Stimulated activated CD4-positive, alpha-beta T cell treated with anti-CD3 and anti-CD28 coated beads, Interleukin-1b, Interleukin-23, amount 100 ng/mL, for 1 hour (primary cell): ENCODE measurements at places on chromosomes 11 and 22.

GRCh38 chr11:84437071-84437980 is 1151.2 kb upstream of the CCDC90B start:
- no peak for DNase-seq

DNA sequence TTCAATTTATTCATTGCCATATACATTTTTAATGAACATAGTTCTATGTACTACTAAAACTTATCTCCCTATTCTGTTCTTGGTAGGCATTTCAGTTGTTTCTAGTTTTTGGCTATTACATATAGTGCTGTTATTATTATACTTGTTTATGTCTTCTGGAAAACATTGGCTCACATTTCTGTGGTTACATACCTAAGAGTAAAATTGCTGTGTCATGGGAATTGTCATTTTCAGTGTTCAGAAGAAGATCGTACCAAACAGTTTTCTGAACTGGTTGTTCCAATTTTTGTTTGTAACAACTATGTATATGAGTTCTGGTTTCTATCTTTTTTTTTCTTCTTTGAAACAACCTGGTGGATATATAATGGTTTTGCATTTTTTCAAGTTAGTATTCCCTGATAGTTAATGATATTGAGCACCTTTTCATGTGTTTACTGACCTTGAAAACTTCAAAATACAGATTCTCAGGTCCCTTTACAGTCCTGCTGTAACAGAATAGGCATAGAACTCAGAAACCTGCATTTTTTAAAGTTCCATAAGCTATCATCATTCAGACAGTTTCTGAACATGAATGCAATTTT is 230.7 kb downstream of the JRKL start:
- DNase-seq: no peak

DNA sequence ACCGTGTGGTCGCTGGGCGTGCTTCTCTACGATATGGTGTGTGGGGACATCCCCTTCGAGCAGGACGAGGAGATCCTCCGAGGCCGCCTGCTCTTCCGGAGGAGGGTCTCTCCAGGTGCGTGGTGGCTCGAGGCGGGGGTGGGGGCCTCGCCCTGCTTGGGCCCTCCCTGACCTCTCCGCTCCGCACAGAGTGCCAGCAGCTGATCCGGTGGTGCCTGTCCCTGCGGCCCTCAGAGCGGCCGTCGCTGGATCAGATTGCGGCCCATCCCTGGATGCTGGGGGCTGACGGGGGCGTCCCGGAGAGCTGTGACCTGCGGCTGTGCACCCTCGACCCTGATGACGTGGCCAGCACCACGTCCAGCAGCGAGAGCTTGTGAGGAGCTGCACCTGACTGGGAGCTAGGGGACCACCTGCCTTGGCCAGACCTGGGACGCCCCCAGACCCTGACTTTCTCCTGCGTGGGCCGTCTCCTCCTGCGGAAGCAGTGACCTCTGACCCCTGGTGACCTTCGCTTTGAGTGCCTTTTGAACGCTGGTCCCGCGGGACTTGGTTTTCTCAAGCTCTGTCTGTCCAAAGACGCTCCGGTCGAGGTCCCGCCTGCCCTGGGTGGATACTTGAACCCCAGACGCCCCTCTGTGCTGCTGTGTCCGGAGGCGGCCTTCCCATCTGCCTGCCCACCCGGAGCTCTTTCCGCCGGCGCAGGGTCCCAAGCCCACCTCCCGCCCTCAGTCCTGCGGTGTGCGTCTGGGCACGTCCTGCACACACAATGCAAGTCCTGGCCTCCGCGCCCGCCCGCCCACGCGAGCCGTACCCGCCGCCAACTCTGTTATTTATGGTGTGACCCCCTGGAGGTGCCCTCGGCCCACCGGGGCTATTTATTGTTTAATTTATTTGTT is 2.4 kb downstream of the PIM3 start:
- no peak for DNase-seq

DNA sequence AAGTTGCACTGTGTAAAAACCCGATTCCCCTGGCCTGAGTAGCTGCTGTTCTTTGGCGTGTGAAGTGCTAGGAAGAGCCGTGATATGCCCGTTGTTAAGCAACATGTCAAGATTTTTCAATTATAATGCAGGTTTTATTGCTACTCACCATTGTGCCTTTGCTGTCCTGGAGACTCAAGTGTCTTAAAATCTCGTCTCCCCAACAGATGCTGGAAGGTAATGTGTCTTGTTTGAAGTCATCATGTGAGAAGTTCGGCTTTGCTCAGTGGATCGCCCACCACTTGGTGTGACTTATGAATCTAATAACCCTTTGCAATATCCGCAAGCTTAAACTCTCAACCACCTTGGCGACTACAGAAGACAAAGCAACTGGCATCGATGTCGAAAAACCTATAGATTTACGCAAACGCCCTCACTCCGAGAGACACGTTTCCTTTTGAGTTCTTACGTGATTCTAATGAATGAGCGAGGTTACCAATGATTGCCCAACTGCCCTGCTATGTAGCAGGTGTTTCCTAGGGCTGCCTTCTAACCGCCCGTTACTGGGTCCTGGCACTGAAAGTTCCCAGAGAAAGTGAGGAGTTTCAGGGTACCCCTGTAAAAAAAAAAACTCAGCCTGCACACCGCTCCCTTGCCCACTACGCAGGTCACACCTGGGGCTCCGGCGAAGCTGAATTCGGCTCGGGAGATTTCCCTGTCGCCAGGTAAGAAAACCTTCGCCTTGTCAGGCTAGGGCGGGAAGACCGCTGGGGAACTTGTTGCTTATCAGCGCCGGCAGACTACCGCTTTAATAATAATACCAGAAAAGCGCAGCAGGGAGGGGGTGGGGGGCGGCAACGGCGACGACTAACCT is 21.2 kb upstream of the BDNF start:
- DNase-seq: no peak

DNA sequence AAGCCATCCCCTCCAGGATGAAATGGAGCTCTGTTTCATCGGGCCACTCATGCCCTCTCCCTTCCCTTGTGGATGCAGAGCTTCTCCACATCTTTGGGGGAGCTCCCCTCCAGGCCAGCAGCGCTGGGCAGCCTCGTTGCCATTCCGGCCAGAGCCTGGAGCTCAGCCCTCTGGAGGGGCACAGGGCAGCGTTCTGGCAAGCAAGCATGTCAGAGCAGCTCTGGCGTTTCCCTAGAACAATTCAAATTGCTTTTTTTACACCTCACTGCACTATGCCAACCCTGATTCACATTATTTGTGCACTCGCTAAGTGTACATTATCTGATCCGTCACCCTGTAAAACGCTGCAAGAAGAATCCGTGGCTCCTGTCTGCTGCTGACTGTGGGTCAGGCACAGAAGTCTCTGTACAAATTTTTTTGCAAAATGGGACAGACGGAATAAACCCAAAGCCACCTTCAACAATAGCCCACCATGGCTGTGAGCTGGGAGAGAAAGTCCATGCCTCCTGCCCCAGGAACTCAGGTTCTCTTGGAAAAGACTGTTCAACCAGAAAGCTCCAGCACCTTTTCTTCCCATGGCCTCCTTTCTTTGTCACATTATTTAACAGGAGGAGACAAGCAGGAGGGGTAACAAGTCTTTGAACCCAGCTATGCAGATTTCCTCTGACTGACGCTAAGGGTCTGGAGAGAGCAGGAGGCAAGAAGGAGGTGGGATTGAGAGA is 139.5 kb upstream of the CADM1 start:
- no peak for DNase-seq

- peak; percentile 8 for DNase-seq
Measured at GRCh38 chr11:129992161-129992944, 10.3 kb downstream of the PRDM10 start.

DNA sequence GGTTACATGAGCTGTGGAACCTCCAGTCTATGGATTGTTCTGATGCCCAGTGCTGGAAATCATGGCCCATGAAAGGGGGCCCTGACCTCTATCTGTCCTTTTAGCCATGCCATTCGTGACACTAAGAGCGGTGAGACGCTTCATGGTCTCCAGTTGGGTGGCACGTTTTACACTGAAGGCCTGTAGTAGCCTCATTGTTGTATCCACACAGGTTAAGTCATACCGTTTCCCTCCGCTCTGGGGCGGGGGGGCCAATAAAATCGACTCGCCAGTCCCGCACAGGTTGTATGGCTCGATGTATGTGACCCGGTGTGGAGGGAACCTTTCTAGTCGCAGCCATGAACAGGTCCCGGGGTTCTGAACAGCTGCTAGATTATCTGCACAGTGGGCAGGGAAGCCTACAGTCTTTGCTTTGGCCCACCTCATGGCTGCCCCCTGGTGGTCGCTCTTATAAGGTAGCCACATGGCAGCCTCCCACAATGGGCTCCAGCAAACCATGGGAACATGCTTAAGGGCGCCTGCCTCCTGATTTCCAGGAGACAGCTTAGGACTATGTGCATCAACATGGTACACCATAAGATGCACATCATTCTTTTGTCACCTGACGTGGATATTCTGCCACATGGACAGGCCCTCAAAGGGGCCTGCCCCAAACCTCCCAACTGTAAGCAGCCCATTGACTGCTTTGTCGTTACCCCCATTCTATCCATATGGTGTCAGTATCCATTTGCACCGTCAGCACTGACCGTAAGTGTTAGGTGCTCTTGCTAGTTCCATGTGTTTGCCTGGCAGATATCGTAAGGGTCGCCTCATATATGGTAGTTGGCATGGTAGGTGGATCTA is 19.7 kb upstream of the APOL3 start:
- DNase-seq: peak; percentile 77

DNA sequence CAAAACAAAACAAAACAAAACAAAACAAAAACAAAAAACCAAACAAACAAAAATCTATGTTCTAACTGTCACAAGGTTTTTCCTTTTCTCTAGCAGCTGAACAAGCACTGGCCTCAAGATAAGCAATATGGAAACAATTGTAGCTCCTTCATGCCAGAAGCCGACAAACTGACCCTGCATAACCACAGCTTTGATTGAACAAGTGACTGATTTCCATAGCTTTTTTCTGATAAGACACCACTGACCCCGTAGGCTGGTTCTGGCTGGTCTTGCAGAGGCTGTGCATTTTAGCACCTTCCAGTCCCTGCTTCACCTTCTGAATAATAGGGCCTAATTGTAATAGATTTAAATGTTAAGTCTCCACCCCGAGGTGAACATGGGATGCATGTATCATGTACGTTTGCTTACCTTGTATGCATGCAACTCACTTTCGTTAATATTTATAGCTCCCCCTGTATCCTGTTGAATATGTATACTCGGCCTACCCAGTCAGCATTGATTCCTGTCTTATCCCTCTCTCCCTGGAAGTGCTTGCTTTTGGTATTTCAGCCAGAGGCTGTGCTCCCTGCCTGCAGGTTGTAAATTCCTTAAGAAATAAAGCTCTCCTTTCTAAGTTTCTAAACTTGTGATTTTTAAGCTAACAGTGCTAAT is 49.6 kb downstream of the CNTF start:
- no peak for DNase-seq

DNA sequence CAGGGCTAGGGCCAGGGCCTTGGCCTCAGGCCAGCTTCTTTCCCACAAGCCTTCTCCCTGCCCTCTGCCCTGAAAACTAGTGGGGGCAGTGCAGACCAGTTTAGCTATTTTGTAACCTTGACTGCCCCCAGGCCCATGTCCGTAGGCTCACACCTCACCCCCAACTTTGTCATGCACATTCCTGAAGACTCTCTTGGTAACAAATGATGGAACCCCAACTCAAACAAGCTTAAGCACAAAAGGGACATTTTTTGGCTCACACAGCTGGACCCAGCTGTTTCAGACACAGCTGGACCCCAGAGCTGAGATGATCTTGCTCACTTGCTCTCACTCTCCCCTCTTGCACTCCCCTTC is 46.6 kb downstream of the KCNQ1OT1 start:
- DNase-seq: no peak
